NCI-H2081 treated with DMSO at 0.1 percent for 48 hours (cell line): ENCODE measurements at places on chromosomes 5 and 9.

GRCh38 chr5:78720227-78720985 lies 71.8 kb upstream of the LHFPL2 start:
- no peak for DNase-seq

- DNase-seq, result no peak
Observed at GRCh38 chr9:87894998-87895625, 12.4 kb downstream of the SPATA31E1 start.

DNA sequence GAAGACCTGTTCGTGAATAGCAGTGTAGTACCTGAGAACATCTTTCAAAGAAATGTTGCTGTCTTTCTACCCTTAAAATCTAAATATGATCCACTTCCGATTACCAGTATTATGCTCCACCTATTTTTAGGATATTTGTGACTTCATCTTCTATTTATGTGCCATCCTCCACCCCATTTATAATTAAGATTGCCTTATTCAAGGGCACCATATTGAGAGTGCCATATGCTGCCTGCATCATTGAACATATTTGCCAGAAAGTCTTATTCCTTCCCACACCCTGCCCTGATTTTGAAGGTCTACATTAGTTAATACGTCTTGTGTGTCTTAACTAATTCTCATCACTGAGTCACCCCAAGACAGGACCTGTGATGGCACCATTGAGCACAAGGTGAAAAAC lies 1076.7 kb downstream of the CDH12 start:
- DNase-seq, result no peak

- DNase-seq, result no peak
Observed at GRCh38 chr5:171644536-171644935, 141.1 kb upstream of the SMIM23 start.
